ENCODE measurements at places on chromosomes 7 and 10.

DNA sequence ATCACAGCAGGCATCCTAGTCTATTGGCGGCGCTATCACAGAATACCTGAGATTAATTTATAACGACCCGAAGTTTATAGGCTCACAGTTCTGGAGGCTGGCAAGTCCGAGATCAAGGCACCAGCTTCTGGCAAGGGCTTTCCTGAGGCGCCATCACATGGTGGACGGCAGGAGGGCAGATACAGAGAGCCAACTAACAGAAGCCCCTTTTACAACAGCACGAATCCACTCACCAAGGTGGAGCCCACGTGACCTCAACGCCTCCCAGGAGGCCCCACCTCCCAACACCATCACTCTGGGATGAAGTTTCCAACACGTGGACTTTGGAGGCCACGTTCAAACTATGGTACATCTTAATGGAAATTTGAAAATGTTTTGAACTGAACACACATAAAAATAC is 255.3 kb downstream of the ELFN1 start:
- DNase-seq: no peak

GRCh38 chr7:73851410-73852338 is 9.3 kb upstream of the TMEM270 start:
- DNase-seq: peak; percentile 83

DNA sequence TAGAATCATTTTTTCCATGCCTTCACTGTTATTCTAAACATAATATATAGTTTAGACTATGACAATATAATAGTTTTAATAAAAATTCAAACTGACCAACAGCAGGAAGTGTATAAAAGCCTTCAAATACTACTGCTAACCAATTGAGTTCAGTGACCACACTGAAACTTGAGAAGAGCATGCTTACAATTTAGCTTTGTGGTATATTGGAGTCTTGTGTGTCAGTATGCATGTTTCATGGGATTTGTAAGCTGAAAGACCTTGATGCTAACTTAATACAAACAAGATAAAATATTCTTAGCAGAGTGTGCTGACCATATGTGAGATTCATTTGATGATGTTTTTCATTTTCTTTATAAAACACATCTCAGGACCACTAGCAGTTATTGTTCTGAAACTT is 395.5 kb downstream of the SUGCT start:
- no peak for DNase-seq

GRCh38 chr7:90081621-90082020 is 72.6 kb upstream of the STEAP1 start:
- DNase-seq: no peak

DNA sequence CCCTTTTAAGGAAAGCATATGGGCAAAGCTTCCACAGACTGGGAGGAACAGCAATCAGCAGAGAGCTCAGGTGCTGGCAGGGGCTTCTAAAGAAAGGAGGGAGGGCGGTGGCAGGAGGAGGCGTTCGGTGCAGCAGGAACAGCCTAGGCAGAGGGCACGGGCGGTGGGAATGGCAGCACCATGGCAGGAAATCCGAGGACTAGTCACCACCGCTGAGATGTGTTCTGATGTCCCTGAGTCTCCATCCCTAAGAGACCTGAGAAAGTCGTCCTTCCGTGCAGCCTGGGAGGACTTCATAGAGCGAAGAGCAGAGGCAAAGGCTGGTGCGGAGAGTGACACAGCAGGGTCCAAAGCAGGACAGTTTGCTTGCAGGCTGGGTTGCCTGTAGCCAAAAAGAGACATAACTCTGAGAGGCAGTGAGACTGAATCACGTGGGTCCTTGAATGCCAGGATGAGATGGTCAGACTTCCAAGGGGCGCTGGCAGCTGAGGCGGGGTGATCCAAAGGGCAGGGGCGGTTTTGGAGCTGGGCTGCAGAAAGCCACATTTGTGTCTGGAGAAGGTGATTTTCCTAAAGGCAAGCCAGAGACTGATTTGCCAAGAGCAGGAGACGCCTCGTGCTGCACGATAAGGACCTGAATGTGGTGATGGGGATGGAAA is 35.8 kb upstream of the GRID1 start:
- peak; percentile 54 for DNase-seq

Measured in GM03348 (cell line).